ENCODE measurements at places on chromosomes 4 and X.

DNA sequence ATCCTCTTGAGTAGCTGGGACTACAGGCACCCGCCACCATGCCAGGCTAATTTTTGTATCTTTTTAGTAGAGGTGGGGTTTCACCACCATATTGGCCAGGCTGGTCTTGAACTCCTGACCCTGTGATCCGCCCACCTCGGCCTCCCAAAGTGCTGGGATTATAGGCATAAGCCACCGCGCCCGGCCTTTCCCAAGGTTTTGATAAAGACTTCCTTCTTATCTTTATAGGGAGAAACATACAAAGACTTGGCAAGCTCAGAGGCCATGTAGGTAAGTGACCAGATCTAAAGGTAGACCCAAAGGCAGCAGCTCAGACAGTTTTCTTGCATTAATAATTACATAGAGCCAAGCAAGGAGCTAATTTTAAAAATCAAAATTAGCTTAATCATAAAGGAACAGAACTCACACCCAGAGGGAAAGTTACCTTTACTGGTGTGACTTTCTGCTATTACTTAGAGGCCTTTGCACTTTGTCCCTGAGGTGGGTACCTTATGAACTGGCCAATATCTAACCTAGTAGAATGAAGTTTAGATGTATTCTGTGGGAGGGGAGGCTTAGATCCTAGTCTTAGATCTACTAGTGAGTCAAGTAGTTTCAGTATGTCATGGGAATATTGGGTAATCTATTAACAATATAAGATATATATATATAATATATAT, 67.3 kb downstream of the HPGD start:
- no peak for DNase-seq

- no peak for DNase-seq
These were observed 198.8 kb downstream of the STIM2 start for GRCh38 chr4:27059446-27059845.

GRCh38 chr4:186761393-186761792, 37.7 kb upstream of the FAT1 start:
- no peak for DNase-seq

- DNase-seq = no peak
These were observed 3.3 kb downstream of the XPNPEP2 start for GRCh38 chrX:129741880-129742758.

GRCh38 chr4:156476359-156476758, 495.2 kb downstream of the PDGFC start:
- no peak for DNase-seq

DNA sequence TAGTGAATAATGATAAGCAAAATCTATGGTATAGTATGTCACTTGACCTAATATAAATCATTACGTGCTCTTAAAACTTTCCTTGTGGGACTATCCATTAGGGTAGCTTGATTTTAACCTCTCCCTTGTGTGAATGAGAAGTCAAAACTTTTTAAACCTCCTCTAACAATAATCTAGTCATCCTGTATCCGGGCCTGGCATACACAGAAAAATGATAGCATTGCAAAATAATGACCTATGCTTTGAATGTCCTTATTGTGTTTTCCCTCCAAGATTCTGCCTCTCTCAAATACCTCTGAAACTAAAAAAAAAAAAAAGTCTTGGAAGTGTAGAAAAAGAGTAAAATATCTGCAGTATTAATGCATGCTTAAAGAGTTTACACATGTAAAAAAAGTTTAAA, 250.0 kb upstream of the NDST3 start:
- DNase-seq = no peak

DNA sequence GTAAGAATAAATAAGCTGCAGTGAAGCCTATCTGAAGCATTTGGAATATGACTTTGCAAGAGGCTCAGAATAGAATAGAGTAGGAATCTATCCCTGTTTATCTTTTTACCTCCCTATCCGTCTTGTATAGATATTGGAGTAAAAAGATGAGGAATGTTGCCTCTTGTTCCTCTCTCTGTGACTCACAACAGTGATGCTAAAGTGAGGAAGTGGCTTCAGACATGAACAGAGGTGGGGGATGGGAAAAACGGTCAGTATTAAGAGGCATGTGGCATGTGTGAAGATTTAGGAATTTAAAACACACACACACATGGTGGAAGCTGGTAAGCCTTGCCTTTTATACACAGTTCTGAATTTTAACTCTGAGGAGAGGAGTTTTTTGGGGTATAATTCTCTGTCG, 3.8 kb upstream of the DCAF4L1 start:
- DNase-seq = no peak

DNA sequence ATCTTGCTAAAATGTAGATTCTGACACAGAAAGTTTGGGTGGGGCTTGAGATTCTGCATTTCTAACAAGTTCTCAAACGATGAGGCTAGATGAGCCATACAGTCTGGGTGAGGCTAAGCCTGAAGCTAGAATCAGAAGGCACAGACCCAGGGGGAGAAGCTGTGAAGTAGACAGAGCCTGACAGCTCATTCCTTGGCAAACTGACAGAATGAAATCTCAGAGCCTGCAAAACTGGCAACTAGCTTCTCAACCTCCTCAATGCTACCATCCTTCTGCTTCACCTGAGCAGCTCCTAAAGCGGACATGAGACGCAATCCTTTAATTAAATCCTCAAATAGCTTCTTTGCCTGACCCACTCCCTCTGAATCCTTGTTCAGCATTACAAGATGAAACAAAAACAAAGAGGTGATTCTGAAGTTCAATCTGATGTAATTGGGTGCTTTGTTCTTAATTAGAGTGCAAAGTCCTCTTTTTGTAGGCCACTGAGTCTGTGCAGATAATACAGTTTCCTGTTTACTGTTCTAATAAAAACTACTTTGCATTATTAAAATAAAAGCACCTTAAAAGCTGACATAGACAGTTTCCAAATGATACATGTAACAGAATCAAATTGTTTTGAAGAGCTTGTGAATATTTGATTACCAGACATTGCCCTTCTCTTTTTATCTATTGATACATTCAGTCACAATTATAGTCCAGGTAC, 71.0 kb upstream of the BMP2K start:
- DNase-seq = no peak

DNA sequence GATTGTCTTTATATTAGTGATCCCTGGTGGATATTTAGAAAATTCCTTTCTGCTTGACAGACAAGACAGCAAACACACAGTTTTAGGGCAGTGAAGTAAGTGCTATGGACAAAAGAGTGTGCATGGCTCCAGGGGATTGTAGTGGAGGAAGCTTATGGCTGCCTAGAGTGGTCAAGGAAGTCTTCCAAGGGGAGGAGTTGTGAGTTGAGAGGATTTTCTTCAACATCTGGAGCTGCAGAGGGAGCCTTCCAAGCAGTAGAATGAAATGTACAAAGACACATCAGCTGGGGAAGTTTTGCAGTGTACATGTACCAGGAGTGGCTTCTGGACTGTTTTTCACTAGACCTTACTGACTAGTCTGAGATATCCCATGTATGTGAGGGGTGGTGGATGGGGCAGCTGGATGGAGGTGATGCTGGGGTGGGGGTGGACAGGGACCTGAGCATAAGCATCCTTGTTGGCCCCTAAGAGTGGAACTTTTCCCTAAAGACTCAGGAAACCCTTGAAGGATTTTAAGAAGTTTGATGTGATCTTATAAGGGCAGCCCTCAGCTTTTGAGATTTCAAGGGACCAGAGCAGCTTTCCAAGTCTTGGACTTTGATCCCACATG, 160.5 kb upstream of the TAPT1 start:
- no peak for DNase-seq

- DNase-seq = no peak
These were observed 365.6 kb upstream of the PCDH7 start for GRCh38 chr4:30354605-30355004.

- no peak for DNase-seq
These were observed 5.7 kb upstream of the CASP6 start for GRCh38 chr4:109708990-109709389.

GRCh38 chr4:148192526-148192925, 249.7 kb downstream of the NR3C2 start:
- no peak for DNase-seq

- DNase-seq = no peak
These were observed 3.8 kb downstream of the CD99 start for GRCh38 chrX:2694914-2695267.

DNA sequence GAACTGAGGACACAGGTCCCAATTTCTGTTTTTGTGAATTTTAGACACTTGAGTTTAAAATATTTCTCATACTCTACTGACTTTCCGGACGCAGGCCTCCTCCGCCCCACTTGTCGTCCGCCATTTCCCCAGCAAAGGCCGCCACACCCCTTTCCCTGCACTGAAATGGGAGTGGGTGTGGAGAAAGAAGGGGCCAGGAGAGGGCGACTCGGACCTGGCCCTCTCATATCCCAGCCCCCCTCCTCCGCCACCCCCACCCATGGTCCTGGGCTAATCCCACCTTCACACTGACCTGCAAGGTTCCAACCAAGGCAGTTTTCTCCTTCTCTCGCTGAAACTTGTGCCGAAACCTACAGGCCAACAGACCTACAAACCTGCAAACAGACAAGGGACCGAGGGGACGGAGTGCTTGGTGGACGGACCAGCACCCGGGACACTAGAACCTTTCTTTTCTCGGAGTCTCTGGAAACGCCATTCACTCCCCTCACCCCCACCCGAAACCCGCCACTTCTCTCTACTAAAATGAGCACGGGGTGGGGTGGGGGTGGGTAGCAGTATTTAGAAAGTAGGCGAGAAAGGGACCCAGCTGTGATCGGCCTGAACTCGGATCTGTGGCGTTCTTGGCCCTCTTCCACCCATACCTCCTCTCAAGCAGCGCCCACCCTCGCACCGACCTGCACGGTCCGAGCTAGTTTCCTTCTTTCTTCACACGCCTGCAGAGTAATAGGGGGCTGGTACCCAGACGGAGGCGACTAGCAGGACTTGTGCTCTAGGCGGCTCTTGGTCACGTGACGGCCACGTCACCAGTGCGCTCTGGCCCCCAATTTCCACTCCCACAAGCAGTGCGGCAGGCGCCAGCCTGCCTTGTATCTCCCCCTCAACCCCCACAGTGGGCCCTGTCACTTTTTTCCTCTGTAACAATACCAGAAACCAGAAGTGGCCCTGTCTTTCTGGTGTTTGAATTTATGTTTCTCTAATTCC, at the start of gene ARMCX6:
Gene ARMCX6, minus strand, starts transcription at position 790 of the 981 bp plus-strand sequence. CDS start 1,380 bp downstream, outside the sequence.
- peak; percentile 62 for DNase-seq

- no peak for DNase-seq
These were observed 25.3 kb upstream of the ARHGEF38 start for GRCh38 chr4:105527081-105527480.

DNA sequence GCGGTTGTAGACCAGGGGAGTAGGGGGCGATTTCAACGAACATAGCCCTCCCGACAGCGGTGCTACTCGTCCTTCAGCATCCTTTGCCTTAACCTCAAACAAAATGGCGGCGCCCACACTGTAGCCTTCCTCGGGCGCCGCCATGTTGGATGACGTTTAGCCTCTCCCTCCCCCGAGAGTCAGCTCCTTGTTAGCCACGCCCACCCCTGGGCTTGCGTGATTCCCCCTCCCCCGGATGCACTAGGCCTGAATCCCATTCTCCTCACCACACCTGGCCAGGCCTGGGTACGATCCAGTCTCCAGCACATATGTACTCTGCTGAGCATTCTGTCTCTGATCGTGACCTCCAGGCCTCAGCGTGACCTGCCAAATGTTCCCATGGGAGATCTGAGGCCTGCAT, 49.0 kb upstream of the ZNF157 start:
- peak; percentile 36 for DNase-seq

GRCh38 chrX:9676738-9677097, 88.9 kb downstream of the GPR143 start:
- no peak for DNase-seq

DNA sequence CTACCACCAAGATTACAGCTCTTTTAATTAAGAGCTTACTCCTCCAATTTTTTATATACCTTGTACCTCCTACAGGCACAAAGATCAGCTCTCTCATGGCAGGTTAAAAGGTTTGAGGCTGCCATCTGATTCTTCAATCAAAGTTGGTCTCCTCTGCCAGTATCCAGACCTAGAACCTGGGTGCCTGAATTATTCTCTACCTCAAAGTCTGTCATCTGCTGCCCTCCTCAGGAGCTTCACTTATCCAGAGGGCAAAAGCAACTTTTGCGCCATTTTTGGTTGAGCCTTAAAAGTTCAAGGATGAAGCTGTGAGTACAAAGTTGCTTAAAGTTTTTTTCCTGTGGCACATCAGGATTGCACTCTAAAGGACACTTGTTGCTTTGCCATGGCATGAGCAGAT, 343.7 kb upstream of the PPP1R2C start:
- no peak for DNase-seq

GRCh38 chrX:13816176-13816575, 717 bp downstream of the GPM6B start:
- no peak for DNase-seq

- peak; percentile 35 for DNase-seq
These were observed 28.8 kb upstream of the SOWAHD start for GRCh38 chrX:119729408-119730201.

DNA sequence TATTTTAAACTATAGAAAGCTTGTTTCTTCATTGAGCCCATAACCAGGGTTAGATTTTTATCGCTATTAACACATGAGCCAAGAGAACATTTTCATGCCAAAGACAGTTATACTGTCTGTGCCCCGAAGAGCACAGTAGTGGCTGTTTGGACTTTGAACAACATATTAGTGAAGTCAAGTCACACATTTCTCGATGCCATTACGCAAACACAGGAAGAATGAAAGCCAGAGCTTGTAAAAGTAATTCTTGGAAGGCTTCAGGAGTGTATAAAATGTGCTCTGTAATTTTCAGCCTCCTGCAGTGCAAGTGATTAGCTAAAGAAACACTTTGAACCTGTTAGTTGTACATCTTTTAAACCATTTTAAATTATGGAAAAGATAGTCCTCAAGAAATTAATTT, 590.7 kb upstream of the PITX2 start:
- no peak for DNase-seq

DNA sequence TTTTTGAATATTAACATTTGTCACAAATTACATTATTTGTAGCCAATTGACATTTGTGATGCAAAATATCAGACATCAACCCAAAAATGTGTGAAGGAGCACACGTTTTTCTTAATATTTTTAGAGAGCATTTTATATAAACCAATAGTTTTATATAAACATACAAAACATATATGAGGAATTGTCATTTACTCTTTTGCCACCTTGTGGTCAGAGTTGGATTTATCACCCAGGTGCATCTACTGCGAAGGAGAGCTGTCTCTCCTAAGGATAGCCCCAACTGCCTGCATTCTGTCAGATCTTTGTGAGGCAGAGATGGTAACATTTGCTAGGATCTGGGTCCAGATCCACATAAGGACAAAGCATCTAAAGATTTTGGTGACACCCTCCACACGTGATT, 2.5 kb upstream of the USP27X start:
- DNase-seq = no peak

- no peak for DNase-seq
These were observed 214.6 kb downstream of the FRMPD4 start for GRCh38 chrX:12352922-12353321.

- DNase-seq = no peak
These were observed 63.7 kb upstream of the HHIP start for GRCh38 chr4:144582105-144582850.

- no peak for DNase-seq
These were observed 3.8 kb upstream of the SLC26A1 start for GRCh38 chr4:996997-997374.

- DNase-seq = no peak
These were observed 51.1 kb downstream of the TMEM156 start for GRCh38 chr4:38980903-38981676.

GRCh38 chr4:8702020-8702495, 109.5 kb downstream of the CPZ start:
- no peak for DNase-seq
